Ureter (tissue), 1 donor: ENCODE measurements at places on chromosomes 11 and 22. TPM values are rescaled to one million over a fixed set of nuclear protein-coding genes. Genes with fewer than 3 reads are reported as not detected.

APOL1 gene
- total RNA-seq, result 115 TPM

- DNase-seq, result no peak
Observed at GRCh38 chr11:77069336-77069968, 2.7 kb downstream of the CAPN5 start.

GRAP2 gene
- 7.9 TPM for total RNA-seq

GRCh38 chr11:130066338-130066737 is 3.4 kb upstream of the APLP2 start:
- no peak for DNase-seq

DNA sequence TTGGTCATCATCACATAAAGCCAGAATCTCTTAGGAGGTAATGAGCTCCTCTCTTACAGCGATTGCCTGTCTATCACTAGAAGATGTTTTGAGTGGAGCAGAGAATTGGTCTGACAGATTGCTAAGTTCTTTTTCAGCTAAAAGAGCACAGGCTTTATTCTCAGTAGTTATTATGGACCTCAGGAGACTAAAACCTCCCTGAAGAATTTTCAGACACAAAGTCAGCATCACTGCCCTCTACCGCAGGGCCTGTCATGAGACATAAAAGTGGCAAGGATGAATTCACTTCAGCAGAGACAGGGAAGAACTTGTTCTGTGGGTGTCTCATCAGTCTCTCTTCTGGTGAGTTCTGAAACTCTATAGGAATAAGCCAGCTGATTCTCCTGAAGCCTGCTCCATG is at the start of gene OR51I2:
TSS of gene OR51I2 (plus strand) at position 301 of the 400 bp plus-strand sequence. CDS start 4,166 bp downstream, outside the sequence.
- DNase-seq, result no peak

DNA sequence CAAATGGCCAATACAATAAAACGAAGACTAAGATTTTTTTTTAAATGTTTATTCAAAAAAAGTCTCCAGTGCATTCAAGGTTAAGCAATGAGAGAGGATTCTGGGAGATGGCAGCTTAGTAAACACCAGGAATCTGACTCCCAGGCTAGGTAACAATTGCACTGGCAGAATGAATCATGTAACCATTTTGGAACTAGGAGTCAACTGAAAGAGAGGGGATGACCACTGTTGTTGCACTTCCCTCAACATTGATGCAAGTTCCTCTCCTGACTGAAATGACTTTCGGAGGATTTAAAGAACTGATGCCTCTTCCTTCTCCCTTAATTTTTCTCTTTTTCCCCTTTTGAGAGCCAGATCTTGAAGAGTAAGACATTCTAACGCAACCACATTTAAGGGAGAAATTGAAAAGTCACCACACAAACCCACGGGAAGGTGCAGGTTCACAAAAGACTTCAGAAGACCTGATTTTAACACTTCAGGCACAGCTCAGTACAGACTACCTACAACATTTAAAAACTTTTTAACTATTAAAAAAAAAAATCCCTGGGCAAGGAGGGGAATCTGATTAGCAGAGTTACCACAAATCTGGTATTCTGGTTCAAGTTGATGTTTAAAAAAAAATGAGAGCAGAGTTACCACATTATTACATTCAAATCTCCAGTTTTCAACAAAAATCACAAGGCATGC is 56.8 kb downstream of the FCHSD2 start:
- no peak for DNase-seq

GRCh38 chr11:78438298-78438975 is 20.8 kb upstream of the GAB2 start:
- DNase-seq, result no peak

GRCh38 chr11:8640267-8640906 is 42.1 kb downstream of the TRIM66 start:
- no peak for DNase-seq

DNA sequence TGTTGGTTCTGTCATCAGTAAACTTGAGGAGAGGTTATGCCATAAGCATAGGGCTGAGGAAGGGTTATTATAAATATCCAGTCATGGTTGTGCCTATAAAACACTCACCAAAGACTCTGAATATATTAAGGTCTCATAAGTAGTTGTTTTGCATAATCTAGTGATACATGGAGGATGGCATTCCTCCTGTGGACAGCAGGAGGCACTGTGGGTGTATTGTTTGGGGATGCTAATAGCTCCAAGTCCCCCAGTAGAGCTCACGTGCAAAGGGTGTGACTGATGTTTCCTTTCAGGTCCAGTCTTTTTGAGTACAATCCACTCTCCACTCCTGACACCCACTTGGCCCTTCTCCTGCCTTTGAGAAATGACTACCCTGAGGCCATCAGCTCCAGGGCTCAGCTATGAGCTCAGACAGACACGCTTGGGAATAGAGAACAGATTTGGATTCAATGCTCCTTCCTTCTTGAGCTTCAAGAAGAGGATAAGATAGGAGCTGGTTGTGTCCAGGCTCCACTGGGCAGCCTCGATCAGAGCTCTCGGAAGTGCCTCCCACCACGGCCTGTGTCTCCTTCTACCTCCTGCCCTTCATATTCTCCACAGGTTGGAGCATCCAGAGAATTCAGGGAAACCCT is 85.2 kb upstream of the IGLL5 start:
- no peak for DNase-seq

DNA sequence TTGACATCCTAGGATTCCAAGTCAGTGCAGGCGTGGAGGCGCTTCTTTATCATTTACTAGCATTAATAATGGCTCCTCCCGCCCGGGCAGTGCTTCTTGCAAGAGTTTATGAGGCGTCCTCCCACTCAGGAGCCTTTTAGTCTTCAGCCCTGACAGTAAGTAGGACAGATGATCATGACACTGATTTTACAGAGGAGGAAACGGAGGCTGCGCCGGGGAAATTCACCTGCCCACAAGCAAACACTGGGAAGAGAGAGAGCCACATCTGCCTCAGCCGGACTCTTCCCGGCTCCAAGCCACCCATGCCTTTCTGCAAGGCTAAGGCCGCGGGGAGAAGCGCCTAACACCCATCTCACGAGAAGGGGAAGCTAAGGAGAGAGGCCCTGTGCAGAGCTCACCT is 35.9 kb downstream of the KIAA0930 start:
- no peak for DNase-seq

- DNase-seq, result no peak
Observed at GRCh38 chr22:47780281-47780875, 1017.9 kb downstream of the TBC1D22A start.

TCN2 gene
- 24.2 TPM for total RNA-seq

CYB5R2 gene
- total RNA-seq, result 28.4 TPM

HOATZ gene
- not detected for total RNA-seq

DNA sequence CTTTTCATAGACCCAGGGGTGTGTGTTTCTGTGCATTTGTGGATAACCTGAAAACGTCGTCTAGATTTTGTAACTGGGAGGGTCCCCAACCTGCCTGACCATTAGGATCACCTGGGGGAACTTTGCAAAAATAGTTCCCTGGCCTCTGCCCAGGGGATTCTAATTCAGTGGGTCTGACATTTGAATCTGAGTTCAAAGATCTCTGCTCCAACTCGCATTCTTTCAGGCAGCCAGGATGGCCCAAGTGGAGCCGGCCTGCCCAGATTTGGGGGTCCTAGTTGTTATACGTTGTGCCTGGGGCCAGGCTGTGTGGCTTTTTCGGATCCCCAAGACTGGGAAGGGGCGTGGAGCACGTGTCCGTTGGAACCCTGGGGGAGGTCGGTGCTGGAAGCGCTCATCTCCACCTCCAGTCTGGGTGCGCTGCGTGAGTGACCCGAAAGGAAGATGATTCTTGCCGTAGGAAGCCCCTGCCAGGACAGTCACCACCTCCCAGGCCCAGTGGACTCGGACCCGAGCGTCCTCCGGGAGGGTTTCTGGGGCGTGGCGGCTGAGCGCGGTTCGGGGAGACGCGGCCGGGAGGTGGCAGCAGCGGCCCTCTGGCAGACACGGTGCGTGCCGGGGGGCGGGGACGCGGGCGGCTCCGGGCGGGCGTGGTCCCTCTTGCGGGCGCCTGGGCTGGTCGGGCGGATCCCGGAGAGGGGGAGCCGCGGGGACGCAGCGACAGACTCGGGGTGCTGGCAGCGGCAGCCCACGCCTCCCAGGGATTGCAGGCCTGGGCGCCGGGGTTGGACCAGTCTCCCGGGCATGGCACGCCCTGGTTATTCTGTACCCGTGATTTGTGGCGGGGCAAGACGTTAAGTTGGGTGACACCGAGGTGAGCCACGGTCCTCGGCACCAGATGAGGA is 29.2 kb upstream of the PLET1 start:
- peak; percentile 82 for DNase-seq

- no peak for DNase-seq
Observed at GRCh38 chr22:40265783-40266182, 80.5 kb upstream of the ADSL start.

DNA sequence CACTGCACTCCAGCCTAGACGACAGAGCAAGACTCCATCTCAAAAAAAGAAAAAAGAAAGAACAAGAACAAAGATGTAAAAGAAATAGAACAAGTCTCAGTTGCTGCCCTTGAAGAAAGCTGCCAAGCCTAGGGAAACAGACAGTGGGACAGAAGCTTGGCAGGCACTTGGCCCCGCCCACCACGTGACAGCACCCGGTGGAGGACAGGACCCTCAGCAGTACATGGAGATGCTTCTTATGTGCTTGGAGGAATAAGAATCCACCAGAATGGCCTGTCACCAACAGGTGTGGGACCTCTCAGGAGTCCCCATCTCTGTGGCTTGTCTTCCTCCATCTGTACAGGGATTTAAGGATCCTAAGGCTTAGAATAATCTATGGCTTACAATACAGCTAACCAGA is 7.6 kb upstream of the TMPRSS6 start:
- DNase-seq, result no peak

- DNase-seq, result no peak
Observed at GRCh38 chr11:77590194-77590782, 535 bp downstream of the AQP11 start.

OR6A2 gene
- 0.68 TPM for total RNA-seq

GGT1 gene
- 8.2 TPM for total RNA-seq

CTSW gene
- total RNA-seq, result 5.7 TPM

DNA sequence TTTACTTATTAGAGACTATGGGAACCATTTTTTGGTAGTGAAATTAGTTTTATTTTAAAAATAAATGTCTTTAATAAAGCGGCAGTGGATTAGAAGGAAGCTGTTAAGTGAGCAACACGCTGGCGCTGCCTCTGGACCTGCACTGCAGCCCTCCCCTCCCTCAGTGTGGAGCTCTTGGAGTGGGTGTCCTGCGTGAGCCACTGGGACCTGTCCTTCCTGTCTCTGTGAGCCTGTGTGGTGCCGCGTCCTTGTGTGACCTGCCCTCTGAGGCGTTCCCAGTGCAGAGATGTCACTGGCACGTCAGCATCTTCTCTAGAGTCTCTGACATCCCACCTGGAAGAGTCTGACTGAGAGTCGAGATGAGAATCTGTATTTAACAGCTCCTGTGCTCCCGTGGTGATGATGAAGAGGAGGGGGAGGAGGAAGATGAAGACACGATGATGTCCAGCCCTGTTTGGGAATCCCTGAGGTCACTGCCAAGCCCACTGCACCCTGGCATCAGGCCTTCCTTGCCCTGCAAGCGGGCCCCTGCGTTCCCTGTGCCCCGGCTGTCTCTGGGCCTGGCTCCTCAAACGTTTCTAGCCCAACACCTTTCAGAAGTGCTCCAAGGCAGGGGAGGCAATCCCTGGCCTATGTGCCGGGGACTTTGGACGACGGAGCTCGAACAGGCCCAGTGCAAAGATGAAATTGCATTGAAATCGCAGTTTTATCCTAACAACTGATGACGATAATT is 271.8 kb downstream of the TBC1D22A start:
- no peak for DNase-seq

DEAF1 gene
- 36.9 TPM for total RNA-seq

GRCh38 chr11:96293598-96294021 is 49.4 kb downstream of the MAML2 start:
- DNase-seq, result no peak

DNA sequence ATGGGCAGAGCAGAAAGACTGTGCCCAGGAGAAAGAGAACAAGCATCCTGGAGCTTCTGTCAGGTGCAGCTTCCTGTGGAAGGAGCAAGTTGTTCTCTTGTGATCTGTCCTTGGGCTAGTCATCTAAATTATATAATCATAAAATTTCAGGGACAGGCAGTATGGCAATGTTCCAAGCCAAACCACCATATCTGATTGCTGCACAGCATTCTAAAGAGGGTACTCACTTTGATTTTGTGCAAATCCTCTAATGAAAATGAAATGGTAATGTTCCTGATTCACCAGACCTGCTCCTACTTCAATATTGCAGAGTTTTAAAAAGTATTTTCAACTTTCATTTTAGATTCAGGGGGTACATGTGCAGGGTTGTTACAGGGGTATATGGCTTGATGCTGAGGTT is at the start of gene PATE2:
TSS of gene PATE2 (minus strand) at position 101 of the 400 bp plus-strand sequence. CDS start at position 46, 55 bp downstream.
- DNase-seq, result no peak

PARVG gene
- total RNA-seq, result 13.5 TPM

DNA sequence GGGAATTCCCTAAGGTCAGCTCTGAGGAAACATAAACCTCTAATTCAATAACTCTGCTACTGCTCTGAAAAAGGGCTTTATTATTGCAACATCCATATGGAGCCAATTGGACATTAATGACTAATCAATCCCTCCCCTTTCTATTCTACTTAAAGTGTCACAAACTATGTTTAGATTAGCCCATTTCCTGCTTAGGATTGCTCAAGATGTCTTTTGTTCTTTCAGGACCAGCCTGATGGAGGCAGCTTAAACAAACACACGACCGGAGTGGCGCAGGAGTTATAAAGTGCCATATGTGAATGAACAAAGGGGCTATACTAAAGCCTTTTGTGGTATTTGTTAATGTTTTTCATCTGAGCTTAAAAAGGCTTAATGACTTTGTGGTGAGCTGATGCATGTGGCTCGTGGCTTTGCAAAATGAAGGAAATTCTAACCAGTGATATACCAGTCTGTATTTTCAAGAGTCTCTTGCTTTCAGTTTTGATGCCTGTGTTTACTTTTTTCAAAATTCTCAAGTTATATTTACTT is 354.4 kb downstream of the SOX6 start:
- DNase-seq, result no peak

ASPHD2 gene
- total RNA-seq, result 1.4 TPM

APOA4 gene
- not detected for total RNA-seq

DNA sequence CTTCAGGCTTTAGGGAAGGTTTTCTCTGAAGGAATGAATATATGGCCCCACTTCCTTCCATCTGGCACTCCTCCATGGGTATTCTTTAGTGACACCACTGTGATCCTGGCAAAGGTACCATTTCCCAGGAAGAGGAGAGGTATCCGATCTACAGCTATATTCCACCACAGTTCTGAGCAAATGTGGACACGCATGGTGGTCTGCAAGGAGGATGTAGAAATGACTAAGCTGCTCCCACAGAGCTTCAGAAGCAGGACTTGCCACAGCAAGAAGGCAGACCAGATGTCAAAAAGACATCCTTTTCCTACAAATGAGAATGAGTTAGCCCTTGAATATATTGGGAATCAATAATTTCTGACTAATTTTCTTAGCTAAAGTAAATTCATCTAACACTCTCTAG is 45.5 kb downstream of the ARFGAP2 start:
- no peak for DNase-seq

GDPD4 gene
- not detected for total RNA-seq

KMT5B gene
- 67.6 TPM for total RNA-seq
